Spinal cord (tissue), 10 donors: ENCODE measurements at places on chromosomes 7 and 10. TPM values are rescaled to one million over a fixed set of nuclear protein-coding genes. Genes with fewer than 3 reads are reported as not detected.

DNA sequence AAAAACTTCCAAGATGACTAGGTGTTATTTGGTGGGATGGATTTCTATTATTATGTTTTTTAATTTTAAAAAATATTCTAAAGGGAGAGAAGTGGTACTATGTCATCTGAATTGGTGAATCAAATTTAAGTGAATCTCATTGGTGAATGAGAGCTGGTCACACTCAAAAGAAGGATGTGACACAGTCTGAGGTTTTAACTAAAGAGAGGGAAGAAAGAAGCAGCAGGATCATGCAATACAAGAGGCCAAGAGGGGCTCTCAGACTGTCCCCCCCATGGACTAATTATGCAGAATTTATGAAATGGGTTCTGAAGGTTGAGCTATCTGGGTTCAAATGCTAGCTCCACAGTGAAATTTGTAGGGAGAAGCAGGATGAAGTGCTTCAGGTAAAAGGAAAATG is 16.2 kb downstream of the MACC1 start:
- no peaks in the 10 kb centered on the region for H3K36me3 ChIP-seq
- H3K27ac ChIP-seq = no peak overlapping the region
- no peaks in the 10 kb centered on the region for H3K27me3 ChIP-seq
- H3K4me1 ChIP-seq = no peaks in the 10 kb centered on the region
- no peak overlapping the region for H3K4me3 ChIP-seq

Gene TRPV6
- 0.66 TPM for total RNA-seq

GRCh38 chr10:11298116-11298515 is 280.4 kb downstream of the CELF2 start:
- no peak overlapping the region for H3K4me3 ChIP-seq
- H3K27ac ChIP-seq = no peak overlapping the region
- H3K27me3 ChIP-seq = no peaks in the 10 kb centered on the region
- peaks cover 27% of the 10 kb centered on the region for H3K4me1 ChIP-seq
- DNase-seq = no peak
- peaks cover 47% of the 10 kb centered on the region for H3K36me3 ChIP-seq

GRCh38 chr7:32887395-32887794 is 4.2 kb downstream of the KBTBD2 start:
- no peak overlapping the region for H3K4me3 ChIP-seq
- no peak for DNase-seq
- no peaks in the 10 kb centered on the region for H3K36me3 ChIP-seq

Gene ELAPOR2
- 31.8 TPM for total RNA-seq

DNA sequence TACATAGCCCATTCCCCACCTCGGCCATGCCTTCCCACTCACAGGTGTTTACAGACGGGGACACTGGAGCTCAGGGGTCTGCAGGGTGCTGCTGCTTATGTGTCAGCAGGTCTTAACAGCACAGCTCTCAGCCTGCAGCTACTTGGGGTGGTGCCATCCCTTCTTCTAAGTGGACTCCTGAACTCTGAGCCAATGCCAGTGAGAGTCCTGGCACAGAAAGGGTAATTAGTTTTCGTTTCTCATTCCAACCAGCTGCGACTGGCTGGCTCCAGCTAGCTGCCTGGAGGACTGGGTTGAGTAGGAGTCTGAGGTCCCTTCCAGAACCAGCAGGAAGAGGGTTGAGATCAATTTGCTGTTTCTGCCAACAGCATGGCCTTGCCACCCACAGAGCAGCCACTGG is 88.3 kb upstream of the AGK start:
- H3K27ac ChIP-seq = peak overlapping the region; percentile 38
- no peaks in the 10 kb centered on the region for H3K36me3 ChIP-seq
- no peaks in the 10 kb centered on the region for H3K27me3 ChIP-seq
- H3K4me3 ChIP-seq = no peak overlapping the region
- peaks cover 39% of the 10 kb centered on the region for H3K4me1 ChIP-seq
- DNase-seq = peak; percentile 48

- no peak overlapping the region for H3K27ac ChIP-seq
- no peak for DNase-seq
- no peaks in the 10 kb centered on the region for H3K27me3 ChIP-seq
- H3K4me3 ChIP-seq = no peak overlapping the region
Measured at GRCh38 chr10:96153070-96153469, 23.0 kb downstream of the ZNF518A start.

Gene AKR1C8
- total RNA-seq = 0.20 TPM

- DNase-seq = no peak
- H3K4me1 ChIP-seq = no peaks in the 10 kb centered on the region
- no peaks in the 10 kb centered on the region for H3K27me3 ChIP-seq
- no peak overlapping the region for H3K4me3 ChIP-seq
Measured at GRCh38 chr7:34165927-34166550, 260.7 kb downstream of the BMPER start.

Gene RHBDD2
- 57.2 TPM for total RNA-seq

Gene CHST15
- 46.2 TPM for total RNA-seq
